ENCODE measurements at places on chromosomes 12 and 14.

GRCh38 chr12:65891987-65892481 lies 67.8 kb downstream of the HMGA2 start:
- peak; percentile 60 for DNase-seq

DNA sequence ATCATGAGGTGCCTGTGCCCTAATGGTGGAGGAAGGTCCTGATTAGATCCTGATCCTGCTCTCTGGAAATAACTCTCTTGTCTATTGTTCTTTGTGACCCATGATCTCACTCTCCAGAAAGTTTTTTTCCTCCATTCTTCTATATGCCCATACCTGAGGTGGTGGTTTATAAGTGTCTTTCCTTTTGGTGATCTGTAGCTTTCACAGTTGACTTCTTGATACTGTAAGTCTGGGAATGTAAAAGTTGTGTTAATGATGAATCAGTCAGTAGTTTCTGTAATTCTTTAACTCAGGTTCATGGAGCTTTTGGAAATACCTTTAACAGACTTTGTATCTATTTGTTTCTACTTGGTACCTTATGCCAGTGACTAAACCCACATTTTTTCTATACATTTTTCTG lies 444.0 kb upstream of the FLRT2 start:
- DNase-seq = no peak

DNA sequence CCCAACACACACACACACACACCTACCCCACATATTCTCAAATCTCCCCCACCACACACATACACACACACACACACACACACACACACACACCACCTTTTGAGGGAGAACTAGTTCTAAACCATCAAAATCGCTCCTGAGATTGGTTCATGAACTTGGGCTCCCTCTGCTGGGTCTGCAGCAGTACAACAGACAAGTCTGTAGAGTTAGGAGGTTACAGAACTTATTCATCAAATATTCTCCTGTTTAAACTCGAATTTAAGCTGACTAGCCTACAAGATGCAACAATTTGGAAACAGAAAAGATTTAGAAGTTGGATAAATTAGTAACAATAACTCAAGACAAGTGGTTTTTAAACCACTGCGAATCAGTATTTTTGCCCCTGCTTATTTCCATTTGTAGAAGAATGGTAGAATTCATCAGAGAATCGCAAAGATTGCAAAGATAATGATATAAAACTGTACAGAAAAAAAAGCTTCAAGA lies 136.4 kb upstream of the USP15 start:
- DNase-seq = peak; percentile 11

GRCh38 chr12:129771238-129771637 lies 132.6 kb downstream of the TMEM132D start:
- no peak for DNase-seq

DNA sequence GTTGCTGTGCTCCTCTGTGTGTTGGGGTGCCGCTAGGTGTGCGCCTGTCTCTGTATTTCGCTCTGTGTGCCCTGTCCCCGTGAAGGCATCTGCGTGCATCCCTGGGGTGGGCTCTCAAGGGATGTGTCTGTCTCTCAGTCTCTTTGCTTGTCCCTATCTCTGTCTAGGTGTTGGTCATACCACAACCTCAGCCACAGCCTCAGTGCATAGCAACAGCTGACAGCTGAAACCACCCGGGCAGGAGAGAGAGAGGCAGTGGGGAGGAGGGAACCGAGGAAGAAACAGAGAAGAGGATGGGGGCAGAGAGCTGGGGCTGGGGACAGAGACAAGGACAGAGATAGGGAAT lies 953 bp upstream of the NXPH4 start:
- peak; percentile 56 for DNase-seq

- DNase-seq = no peak
Observed at GRCh38 chr12:110431957-110432587, 18.1 kb downstream of the ARPC3 start.

DNA sequence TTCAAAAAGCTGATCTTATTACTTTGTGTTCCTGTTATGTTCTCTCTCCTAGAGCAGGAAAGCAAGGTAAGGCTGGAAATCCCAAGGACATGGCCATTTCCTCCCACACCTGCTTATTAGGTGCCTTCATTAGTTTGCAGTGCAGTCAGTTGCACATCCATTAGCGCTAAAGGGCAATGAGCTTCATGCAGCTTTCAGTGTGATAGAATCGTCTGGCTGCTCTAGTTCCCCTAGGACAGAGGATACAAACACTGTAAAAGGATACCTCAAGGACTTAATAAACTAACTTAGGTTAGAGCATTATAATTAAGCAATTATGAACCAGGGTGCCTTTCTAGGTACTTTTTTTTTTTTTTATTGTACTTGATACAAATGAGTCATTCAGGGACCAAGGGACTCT lies 21.1 kb downstream of the TMEM117 start:
- DNase-seq = no peak

DNA sequence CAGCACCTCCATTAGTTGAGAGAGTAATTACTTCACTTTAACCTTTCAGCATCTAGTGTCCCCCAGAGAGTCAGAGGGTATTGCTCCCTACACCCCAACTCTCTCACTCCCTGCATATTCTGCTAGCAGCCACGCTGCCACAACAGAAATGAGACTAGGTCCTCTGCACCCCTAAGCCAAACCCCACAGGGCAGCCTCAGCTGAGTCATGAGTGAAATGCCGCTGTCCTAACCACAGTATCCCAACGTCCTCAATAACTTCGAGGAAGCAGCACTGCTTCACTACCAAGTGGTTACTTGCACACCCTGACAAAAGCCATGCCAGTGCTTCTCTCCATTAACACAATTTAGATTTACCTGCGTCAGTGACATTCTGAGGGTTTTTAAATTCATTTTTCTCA lies 6.9 kb upstream of the LYZ start:
- DNase-seq = no peak

- DNase-seq = peak; percentile 54
Observed at GRCh38 chr12:53380104-53380793, at the start of gene SP1. Gene SP1, plus strand, starts transcription at chr12:53380176. Its CDS starts 116 bp downstream, at chr12:53380292.

DNA sequence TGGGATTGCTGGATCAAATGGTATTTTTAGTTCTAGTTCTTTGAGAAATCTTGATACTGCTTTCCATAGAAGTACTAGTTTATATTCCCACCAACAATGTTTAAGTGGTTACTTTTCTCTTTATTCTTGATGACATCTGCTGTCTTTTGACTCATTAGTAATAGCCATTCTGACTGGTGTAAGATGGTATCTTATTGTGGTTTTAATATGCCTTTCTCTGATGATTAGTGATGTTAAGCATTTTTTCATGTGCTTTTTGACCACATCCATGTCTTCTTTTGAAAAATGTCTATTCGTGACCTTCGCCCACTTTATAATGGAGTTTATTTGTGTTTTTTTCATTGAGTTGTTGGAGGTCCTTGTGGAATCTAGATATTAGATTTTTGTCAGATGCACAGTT lies 865.7 kb downstream of the SLC6A15 start:
- no peak for DNase-seq

DNA sequence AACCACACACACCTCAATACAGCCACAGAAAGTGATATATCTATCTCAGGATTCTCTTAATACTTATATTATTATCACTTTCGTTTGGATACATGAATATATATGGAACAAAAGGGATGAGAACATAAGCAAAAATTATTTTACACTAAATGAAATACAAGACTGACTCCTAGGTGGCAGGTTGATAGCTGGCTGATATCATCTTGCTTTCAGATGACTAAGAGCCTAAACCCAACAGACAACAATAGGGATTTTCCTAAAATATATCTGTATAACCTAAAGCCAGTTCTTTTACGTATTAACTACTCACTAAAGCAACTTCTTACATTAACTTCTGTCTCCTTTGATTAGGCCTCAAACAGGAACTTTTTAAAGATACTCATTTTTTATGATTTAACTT lies 65.1 kb downstream of the BAZ1A start:
- DNase-seq = no peak

- DNase-seq = no peak
Observed at GRCh38 chr12:96152164-96152563, 42.0 kb upstream of the ELK3 start.

DNA sequence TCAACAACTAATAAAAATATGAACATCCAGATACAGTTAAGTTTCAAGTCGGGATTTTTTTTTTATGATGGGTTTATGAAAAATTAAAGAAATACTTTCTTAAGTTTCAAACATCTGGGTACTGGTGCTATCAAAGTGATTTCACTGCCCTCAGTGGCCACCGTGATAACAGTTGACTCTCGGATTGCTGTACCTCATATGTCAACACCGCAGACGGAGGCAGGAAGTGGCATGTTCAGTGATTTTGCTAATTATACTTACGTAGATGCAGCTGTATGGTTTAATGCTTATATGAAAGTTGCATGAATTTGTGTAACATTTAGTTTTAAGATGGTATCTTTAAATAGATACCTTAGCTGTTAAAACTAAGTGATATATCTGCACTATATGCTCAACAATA lies 20.8 kb upstream of the FBLN5 start:
- DNase-seq = no peak

- no peak for DNase-seq
Observed at GRCh38 chr12:112598626-112599025, 179.9 kb downstream of the PTPN11 start.

DNA sequence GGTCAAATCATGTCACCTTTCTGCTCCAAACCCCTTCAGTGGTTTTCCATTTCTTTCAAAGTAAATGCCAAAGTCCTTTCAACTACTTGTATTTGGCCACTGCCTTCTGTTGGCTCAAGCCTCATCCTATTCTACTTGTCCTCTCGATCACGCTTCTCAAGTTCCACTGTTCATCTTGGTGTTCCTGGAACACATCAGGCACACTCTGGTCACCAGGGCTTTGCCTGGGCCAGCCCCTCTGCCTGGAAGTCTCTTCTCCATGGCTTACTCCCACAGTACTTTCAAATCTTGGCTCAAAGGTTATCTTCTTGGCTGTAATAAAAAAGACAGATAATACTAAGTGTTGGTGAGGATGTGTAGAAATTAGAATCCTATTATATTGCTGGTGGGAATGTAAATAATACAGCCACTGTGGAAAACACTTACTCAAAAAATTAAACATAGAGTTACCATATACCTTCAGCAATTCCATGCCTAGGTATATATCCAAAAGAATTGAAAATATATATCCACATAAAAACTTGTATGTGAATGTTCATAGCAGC lies 17.3 kb upstream of the PPFIBP1 start:
- no peak for DNase-seq

DNA sequence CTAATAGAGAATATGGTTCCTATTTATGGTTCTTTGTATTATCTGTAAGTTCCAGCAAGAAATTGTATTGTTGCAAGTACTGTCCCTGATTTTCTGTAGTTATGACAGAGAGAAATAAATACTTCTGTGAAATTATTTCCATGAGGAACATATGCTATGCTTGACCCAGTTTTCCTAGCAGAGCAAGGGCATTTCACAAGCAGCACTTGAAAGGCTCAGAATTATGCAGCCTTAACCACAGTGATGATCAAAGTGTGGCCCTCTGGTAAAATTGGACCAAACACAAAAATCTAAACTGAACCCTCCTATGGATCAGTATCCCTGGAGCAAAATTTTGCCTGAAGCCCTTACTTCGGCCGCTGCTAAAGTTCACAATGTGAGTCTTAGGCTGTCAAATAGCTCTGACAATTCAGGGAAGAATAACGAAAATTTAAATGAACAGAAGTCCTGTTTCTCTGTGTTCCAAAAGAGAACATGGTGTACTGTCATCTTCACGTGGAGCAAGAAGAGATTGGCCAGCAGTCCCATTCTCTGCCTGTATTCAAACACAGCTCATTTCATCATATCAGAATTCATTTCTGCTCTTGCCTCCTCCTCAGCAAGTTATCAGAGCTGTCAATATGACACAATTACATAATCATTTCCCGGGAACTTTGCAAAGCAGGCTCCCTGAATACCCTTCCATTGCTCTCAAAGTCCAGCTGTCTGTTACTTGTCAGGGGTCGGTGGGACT lies 471.9 kb downstream of the RPS29 start:
- no peak for DNase-seq

DNA sequence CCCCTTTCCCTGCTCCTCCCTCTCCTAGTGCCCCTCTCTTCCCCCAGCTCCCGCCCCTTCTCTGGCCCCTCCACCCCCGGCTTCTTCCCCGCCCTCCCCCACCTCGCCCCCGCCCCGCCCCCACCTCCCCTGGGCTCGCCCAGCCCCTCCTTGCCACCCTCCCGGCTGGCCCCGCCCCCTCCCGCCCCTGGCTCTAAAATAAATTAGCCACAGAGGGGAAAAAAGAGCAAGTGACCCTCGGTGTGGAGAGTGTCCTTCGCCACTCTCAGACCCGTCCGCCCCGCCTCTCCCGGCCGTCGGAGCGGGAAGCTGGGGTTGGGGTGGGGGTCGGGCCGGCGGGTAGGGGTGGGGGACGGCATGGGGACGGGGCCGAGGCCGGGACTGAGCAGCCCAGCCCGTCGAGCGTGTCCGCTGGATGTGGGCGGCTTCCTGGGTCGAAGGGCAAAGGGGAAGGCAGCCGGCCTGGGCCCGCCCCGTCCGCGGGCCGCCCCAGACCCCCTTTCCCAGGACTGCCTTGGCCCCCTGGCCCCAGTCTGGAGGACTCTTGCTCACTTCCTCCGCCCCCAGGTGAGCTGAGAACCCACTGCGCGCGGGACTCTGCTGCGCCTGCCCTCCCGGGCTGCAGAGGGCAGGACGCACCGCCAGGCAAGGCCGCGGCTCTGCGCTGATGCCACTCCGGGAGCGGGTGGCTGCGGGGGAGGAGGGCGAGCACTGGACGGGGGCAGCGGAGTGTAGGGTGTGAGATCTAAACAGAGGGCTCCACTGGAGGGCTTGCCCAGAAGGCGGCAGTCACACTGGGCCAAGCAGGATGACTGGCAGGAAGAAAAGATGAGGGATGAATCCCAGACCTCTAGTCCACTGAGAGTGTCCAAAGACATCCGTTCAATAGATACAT lies 570 bp upstream of the FIGNL2 start:
- no peak for DNase-seq

- peak; percentile 17 for DNase-seq
Observed at GRCh38 chr12:122366685-122367475, 55.6 kb downstream of the CLIP1 start.

- DNase-seq = no peak
Observed at GRCh38 chr14:73724696-73725095, 10.5 kb upstream of the PNMA1 start.

GRCh38 chr12:95470300-95470699 lies 3.7 kb upstream of the METAP2 start:
- DNase-seq = no peak

DNA sequence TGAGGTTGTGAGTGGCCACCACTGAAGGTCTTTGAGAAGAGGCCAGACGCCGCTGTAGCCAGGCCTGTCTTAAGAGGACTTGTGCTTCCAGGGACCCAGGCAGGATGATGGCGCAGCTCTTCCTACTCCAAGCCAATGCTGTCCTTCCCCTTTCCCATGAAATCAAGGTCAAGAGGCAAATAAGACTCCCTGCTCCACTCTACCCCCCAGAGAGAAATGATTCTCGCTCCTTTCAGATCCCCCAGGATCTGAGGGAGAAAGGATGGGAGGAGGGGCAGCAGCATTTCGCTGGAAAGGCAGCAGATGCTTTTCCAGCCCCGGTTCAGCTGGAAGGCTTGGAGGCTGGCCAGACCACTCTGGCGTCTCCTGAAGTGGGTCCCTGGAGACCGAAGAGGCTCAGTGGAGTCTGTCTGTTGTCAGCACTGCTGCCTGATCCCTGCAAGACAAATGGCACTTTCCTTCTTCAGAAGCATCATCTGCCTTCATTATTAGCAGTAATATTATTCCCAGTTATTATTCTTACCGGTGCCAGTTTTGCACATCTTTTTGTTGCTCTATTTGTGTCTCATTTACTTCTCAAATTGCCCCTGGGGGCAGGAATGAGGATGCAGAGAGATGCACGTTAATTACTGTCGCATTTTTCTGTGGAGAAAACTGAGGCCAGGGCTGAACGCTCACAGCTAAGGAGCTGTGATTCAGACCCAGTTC lies 51.4 kb downstream of the C14orf132 start:
- DNase-seq = no peak
